DMS 273 treated with DMSO at 0.1 percent for 48 hours (cell line): ENCODE measurements at places on chromosomes 11 and 22.

DNA sequence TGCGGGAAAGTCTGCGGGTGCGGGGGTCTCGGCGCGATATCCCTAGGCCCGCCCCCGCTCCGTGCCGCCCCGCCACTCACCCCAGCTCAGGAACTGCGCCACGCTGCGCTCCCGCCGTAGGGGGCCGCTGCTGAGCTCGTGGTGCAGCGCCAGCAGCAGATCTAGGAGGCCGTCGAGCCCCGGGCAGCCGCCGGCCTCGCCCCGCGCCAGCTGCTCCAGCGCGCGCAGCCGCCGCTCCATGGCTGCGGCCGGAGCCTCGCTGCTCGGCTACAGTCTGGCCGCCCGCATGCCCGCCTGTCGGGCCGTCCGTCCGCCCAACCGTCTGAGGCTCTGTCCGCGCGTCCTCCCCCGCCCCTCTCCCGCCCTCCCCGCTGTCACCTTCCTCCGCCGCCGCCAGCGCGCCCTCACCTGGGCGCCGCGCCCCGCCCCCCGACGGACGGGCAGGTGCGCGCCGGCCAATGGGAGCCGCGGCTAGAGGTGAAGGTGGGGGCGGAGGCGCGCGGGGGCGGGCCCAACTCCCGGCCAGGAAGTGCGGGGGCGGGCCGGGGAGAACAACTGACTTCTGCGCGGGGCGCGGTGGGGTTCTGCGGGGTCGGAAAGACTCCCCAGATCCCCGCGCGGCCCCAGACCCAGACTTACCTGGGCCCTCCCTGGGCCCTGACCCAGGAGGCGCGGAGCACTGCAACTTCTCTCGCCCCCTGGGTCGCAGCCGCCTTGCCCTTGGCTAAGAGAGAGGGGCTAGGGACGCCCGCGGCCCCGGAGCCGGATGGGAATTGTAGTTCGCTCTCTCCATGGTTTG is at the start of gene CDC42BPG:
CDC42BPG (minus strand) TSS at position 324 of the 799 bp plus-strand sequence; CDS start at position 240, 84 bp downstream.
- DNase-seq = no peak

GRCh38 chr11:15106201-15106965 is 8.3 kb upstream of the INSC start:
- no peak for DNase-seq

DNA sequence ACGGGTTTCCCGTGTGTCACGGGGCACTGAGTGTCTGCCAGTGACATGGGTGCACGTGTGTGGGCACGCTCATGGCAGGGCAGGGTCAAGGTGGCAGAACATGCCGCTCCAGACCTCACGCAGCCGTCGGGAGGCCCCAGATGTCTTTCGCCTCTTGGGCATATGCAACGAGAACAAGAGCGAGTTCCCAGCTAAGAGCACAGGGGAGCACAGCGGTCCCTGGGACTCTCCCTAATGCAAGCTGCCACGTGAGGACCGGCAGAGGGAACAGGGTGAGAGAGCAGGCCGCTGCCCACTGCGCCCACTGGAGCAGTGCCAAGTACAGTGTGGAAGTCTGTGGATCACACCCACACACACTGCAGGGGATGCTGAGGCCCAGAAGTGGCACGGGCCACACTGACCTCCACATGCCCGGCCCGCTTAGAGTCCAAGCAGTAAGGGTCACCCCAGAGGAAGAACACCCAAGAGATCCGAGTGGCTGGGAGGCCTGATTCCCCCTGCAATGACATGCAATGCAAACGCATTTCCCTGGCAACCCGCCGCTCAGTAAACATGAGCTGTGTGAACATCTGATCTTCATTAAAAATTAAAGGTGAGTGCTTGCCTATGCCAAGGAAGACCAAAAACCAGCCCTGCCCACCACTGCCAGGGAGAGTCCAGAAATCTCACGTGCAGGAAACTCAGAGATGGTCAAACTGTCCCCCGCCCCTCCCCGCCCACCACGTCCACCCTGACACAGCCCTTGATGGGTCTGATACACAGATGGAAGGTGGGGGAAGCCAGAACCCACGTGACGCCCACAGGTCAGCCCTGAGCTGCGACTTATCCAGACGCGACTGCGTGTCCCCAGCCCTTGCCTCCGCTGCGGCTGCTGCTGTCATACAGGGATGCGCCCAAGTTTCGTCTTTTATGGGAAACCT is 11.7 kb downstream of the CERK start:
- no peak for DNase-seq

DNA sequence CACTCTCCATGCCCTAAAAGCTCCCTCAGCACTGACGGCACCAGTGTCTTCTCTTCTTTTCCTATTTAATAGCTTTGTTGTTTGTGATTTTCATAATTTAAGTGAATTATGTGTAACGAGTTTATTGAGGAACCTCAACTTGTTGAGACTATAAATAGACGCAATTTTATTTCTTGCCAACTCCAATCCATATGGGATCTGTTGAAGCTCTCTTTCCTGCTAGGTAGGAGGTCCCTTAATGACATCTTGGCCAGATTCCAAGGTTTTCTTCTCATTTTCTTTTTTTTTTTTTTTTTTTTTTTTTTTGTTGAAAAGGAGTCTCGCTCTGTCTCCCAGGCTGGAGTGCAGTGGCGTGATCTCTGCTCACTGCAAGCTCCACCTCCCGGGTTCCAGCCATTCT is 14.2 kb downstream of the RTL6 start:
- DNase-seq = no peak

- no peak for DNase-seq
Measured at GRCh38 chr11:3092603-3093141, 35.4 kb upstream of the CARS1 start.

- DNase-seq = no peak
Measured at GRCh38 chr11:11304550-11304949, 48.5 kb downstream of the CSNK2A3 start.

DNA sequence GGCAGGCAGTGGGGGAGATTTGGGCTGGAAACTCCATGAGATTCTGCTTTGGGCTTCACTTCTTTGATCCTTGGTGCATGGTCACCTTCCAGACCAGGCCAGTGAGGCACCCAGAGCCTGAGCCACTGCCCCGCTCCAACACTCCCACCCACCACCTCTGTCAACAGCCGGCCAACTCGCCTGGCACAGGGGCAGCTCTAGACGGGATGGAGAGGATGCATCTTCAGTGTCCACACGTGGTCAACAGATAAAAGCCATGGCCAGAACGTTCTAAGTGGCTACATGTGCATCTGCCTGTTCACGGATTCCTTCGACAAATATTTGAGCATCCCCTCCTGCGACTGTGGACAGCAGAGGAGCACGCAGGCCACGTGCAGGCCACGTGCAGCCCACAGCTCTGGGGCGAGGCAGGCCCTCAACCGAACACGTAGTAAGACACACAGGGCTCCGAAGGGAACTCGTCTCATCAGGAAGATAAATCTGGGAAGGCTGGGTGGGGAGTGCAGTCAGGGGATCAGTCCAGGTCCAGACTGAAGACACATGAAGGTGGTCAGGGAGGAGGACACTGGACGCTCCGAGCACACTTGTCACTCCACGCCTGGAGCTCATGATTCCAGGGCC is 1.2 kb downstream of the LRRC56 start:
- DNase-seq = no peak

- no peak for DNase-seq
Measured at GRCh38 chr22:46902998-46903916, 140.8 kb downstream of the TBC1D22A start.

GRCh38 chr11:35779409-35779808 is 116.8 kb downstream of the TRIM44 start:
- no peak for DNase-seq

DNA sequence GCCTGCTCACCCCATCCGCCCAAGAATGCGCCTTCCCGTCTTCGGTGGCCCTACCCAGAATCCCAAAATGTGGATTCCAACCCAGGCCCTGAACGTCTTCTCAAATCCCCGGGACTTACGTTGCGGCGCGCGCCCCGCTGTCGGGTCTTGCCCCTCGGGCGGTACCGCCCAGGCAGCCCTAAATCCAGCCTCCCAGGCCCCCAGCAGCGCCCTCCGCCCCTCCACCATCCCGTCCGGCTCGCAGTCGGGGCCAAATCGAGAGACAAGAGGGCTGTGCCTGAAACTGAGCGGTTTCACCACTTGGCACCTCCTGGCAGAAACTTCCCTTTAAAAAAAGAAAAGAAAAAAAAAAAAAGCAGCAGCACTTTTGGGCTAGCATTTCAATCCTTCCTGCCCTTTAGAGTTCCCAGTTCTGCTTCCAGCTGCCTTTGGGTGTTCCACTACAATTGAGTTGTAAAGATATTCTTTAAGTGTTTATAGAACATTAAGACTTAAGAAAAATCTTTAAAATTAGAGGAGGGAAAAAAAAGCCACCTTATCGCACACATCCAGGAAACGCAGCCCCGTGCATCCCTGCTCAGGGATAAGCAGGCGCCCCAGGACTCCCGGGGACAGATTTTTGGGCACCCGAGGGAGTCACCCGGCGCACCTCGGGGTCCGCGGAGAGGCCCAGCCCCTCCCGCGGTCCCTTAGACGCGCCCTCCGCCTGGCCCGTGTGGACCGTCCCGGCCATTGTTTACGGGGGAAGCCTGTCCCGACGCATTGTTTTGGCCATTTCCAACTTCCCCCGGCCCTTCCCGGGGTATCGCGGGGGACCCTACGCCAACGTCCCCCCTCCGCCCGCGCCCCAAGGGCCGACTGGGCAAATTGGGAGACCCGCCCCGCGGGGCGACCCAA is 57.6 kb downstream of the KCNJ4 start:
- no peak for DNase-seq

DNA sequence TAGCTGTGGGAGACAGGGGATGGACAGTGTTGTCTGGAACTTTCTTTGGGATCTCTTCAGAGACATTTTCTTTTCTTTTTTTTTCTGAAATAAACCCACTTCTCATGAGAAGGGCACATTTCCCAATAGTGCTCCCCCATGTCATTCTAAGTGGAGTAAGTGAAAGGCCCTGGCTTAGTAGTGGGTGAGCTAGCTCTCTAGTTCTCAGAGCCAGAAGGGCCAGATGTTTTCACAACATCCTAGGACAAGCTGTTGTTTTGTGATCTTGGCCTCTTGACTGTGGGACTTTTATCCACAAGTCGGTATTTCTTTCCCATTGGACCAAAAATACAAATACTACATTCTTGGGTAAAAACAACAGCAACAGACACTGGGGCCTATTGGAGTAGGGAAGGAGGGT is 607.7 kb upstream of the TENM4 start:
- DNase-seq = no peak

DNA sequence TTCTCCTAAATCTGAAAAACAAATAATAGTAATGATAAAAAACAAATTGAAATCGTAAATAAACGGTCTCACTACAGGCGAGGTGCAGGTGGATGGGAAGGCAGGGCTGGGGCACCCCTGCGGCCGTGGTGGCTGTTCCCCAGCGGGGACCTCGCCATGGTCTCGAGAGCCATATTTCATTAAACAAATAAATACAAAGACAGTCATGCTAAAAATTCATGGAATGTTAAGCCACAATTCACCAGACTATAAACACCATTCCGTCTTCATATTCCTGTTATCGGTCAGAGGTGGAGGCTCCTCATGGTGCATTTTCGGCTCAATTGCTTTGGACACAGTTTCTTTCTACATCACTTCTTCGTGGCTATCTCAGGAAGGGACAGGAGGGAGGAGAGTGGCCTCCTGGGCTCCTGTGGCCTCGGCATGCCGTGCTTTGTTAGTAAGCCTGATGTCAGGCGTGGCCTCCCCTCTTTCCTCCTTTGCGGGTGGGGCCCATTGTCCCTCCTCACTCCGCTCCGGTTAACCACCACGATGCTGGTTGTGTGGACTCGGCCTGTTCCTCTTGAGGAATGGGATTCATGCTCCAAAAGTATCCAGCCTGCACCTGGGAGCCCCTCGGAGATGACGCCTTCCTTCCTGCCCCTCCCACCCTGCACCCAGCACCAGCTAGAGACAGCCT is 16.1 kb upstream of the BRSK2 start:
- DNase-seq = no peak

- DNase-seq = no peak
Measured at GRCh38 chr22:29773233-29773632, 6.1 kb downstream of the UQCR10 start.

DNA sequence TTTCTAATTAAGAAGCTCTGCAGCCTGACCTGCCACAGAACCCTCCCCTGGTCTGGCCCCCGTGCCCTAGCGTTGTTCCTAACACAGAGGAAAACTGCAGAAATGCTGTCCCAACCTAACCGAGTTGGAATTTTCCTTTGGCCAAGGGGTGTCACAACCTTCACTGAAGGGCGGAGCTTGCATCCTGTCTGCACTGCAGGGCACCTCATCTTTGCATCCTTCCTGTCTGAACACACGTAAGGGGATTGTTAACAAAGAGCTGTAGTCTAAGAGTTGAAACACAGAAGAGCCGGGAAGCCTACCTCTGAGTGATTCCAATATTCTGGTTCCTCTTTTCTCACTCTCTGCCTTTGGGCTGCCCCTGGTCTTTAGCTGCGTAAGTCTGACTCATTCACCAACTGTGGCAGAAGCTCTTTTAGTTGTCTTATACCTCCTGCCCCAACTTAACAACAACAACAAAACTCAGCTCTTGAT is 1.6 kb downstream of the DIXDC1 start:
- no peak for DNase-seq

- no peak for DNase-seq
Measured at GRCh38 chr11:74330075-74330858, 18.8 kb upstream of the P4HA3 start.

GRCh38 chr11:65297026-65297672 is 17.5 kb upstream of the CDC42EP2 start:
- no peak for DNase-seq

DNA sequence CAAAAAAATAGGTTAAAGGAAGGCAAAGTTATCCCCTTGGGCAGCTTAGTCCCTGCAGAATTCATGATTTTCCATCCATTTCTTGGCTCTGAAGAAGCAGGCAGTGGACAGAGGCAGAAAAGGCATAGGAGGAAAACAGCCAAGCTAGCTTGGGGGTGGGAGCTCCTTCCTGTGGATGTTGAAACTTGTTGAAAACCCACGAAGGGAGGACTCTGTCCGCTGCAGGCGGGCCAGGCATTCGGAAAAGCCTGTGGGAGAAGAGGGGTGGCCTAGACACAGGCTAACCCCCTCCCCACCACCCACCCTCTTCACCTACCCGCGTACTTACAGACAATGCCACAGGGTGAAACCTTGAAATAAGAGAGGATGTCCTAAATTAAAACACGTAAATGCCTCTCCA is 72.1 kb downstream of the C22orf31 start:
- no peak for DNase-seq

GRCh38 chr22:24208012-24208749 is 26.9 kb downstream of the SUSD2 start:
- DNase-seq = no peak

GRCh38 chr11:35487532-35488078 is 37.8 kb downstream of the PAMR1 start:
- peak; percentile 10 for DNase-seq

GRCh38 chr11:104581246-104581980 is 316.8 kb downstream of the CASP12 start:
- no peak for DNase-seq

- no peak for DNase-seq
Measured at GRCh38 chr22:22823131-22823810, 64.3 kb upstream of the IGLL5 start.

GRCh38 chr11:35651263-35651662 is 11.3 kb upstream of the TRIM44 start:
- DNase-seq = no peak

DNA sequence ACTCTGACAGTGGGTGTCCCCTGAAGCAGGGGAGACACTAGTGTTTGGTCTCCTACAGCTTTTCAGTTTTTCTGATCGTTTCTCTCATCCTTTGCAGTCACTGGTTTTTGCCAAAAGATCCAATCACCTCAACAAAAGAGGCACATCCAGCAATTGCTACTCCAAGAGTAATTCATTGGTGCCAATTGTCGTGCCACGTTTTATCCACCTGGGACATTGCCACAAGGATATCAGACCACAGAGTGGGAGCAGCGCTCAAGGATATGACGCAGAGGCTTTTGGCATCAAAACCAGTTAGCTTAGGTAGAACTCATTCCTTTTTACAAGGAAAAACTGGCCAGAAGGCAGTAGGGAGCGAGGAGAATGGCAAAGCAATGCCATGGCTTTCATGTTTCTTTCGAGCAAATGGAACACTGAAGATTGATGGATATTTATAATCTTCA is 40.9 kb upstream of the BLID start:
- DNase-seq = no peak
